ENCODE measurements at places on chromosomes 11 and 22. TPM values are rescaled to one million over a fixed set of nuclear protein-coding genes. Genes with fewer than 3 reads are reported as not detected.

The SLC15A3 gene
- 4.6 TPM for total RNA-seq

The SLC22A8 gene
- not detected for total RNA-seq

The MUC15 gene
- not detected for total RNA-seq

The SLC35E4 gene
- total RNA-seq = 22.8 TPM

The DEUP1 gene
- total RNA-seq = not detected

The CHRNA10 gene
- 0.60 TPM for total RNA-seq

The KCNQ1OT1 gene
- 0.79 TPM for total RNA-seq

The WDR74 gene
- total RNA-seq = 75.4 TPM

The DNAJB7 gene
- not detected for total RNA-seq

The SLC22A25 gene
- total RNA-seq = not detected

The C11orf91 gene
- not detected for total RNA-seq

The PPP6R3 gene
- 95.9 TPM for total RNA-seq

The SPTBN2 gene
- total RNA-seq = 20.0 TPM

The NUCB2 gene
- 31.3 TPM for total RNA-seq

The MAJIN gene
- total RNA-seq = not detected

The BLID gene
- total RNA-seq = 0.22 TPM

The ARFGAP3 gene
- total RNA-seq = 45.8 TPM

The MS4A7 gene
- not detected for total RNA-seq

The ALX4 gene
- not detected for total RNA-seq

The CHEK2 gene
- 5.2 TPM for total RNA-seq

The DDX25 gene
- not detected for total RNA-seq

The PIH1D2 gene
- 0.40 TPM for total RNA-seq

The KRTAP5-10 gene
- not detected for total RNA-seq

The CABP4 gene
- total RNA-seq = 1.3 TPM

The APOA5 gene
- total RNA-seq = not detected

The RAB3IL1 gene
- total RNA-seq = 10.7 TPM

The MUC2 gene
- total RNA-seq = not detected

The MRGPRF gene
- total RNA-seq = under 0.01 TPM

The BACE1 gene
- total RNA-seq = 6.8 TPM

The PKNOX2 gene
- not detected for total RNA-seq

The SOX6 gene
- under 0.01 TPM for total RNA-seq

The BAIAP2L2 gene
- under 0.01 TPM for total RNA-seq

The CRYAB gene
- total RNA-seq = 0.22 TPM

The BACE1-AS gene
- total RNA-seq = 1.4 TPM

The TMPRSS5 gene
- total RNA-seq = under 0.01 TPM

The SLC22A6 gene
- not detected for total RNA-seq

The GGTLC3 gene
- not detected for total RNA-seq

The NPAS4 gene
- not detected for total RNA-seq

The LRRN4CL gene
- total RNA-seq = 0.22 TPM

The ABCG4 gene
- 0.22 TPM for total RNA-seq

The DUSP8 gene
- 0.22 TPM for total RNA-seq

The GALNT18 gene
- total RNA-seq = 240 TPM

The PLAAT5 gene
- total RNA-seq = not detected

The OR5AK2 gene
- total RNA-seq = not detected

The HSPB2 gene
- not detected for total RNA-seq

The AMPD3 gene
- total RNA-seq = 6.5 TPM
